ENCODE measurements at places on chromosomes 11 and 22. TPM values are rescaled to one million over a fixed set of nuclear protein-coding genes. Genes with fewer than 3 reads are reported as not detected.

ANKK1 gene
- total RNA-seq, result not detected

FJX1 gene
- 9.4 TPM for total RNA-seq

OR56A1 gene
- total RNA-seq, result not detected

MS4A7 gene
- 51.0 TPM for total RNA-seq

KCNJ1 gene
- 0.81 TPM for total RNA-seq

FDXACB1 gene
- 0.71 TPM for total RNA-seq

VWA5A gene
- total RNA-seq, result 14.3 TPM

CCDC87 gene
- 0.14 TPM for total RNA-seq

OLFML1 gene
- total RNA-seq, result 14.7 TPM

XKR3 gene
- total RNA-seq, result not detected

DNA sequence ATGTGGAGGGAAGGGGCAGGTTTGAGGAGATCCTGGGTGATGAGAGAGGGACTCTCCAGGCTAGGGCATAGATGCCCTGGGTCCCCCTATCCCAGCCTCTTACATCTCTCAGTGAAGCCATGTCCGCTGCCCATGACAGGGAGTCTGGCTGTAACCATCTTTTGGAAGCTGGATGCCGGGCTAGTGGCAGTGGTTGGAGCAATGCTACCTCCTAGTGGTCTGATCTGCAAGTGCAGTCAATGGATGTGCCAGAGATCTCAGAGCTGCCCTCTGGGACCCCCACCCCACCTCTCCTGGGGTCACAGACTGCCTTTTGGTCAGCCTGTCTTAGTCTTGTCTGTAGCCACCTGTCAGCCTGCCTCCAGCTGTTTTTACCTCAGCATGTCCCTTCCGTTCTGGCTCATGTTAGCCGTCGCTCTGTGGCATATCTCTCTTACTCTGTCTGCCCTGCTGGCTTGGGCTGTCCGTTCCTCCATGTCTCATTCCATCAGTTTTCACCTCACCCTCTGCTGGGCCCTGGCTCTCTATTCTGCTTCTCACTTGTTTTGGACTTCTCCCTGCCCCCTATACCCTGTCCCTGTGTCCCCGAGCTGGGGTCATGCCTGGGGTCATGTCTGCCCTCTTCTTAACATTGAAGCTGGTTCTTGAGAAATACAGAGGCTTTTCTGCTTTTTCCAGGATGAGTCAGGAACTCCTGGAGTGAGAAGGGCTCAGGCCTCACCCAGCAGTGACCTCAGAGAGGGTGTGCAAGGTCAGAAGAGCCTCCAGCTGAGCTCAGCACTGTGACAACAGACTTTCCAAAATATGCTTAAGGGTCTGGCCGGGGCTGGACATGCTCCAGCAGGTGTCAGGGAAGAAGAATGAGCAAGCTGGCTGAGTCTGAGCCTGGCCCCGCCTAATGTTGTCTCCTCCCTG lies 52.0 kb upstream of the THY1 start:
- peak; percentile 80 for DNase-seq

DNA sequence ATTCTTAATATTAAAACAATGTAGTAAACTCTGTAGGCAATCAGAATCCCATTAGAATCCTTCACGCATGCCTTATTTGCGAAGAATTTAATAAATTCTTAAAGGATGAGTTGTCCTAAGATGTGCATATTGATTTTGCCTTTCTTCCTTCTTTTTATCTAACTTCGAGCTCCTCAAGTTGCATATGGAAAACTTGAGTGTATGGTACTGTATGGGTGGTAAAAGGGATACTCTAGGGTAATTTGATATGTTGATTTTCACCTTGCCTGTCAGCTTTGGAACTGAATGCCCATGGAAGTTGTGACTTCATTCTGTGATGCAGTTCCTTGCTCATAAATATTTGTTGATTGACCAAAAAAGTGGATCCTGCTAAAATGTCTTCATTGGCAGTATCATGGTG lies 193.8 kb downstream of the DDX10 start:
- no peak for DNase-seq

- DNase-seq, result no peak
Observed at GRCh38 chr22:32319861-32320406, 37.7 kb upstream of the RFPL3 start.

DNA sequence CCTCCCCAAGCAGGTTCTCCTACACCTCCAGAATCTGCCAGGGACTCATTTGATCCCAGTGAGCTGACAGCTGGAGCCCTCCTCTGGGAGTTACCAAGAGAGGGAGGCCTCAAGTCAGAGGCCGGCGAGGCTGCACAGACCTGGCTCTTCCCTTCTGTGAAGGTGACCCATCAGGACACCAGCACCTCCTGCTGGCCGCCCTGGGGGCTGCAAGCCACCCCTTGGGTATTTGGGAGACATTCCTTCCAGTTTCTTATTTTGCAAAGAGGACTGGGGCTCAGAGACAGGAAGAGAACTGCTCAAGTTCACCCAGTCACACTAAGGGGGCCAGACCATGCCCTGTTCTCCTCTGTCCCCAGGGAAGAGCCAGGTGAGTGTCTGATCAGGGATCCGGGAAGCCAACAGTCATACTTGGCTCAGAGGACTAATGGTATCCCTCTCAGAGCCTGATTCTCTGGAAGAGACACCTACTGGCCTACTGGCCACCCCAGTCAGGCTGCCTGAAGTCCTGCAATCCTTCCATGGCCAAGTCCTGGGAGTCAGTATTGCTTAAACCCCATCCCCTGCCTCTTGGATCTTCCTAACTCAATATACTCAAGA lies 40.5 kb upstream of the RIC3 start:
- DNase-seq, result no peak

DNA sequence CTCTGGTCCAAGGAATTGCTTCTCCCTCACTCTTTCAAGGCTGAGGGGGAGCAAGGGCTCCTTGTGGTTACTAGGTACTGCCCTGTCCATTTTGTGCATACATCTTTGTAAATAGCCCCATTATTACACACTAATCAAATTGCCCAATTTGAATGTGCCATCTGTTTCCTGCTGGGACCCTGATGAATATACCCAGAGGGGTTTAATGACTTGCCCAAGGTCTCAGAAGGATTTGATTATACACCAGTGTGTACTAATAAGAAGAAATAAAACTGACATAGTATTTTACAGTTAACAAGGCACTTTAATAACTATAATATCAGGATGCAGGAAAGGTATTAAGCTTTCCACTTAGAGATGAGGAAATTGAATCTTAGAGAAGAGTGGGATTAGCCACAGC lies 64.6 kb upstream of the PTPRJ start:
- DNase-seq, result no peak

- DNase-seq, result no peak
Observed at GRCh38 chr11:88250566-88251242, 75.5 kb upstream of the RAB38 start.

- peak; percentile 71 for DNase-seq
Observed at GRCh38 chr11:65415499-65416340, 6.9 kb upstream of the NEAT1 start.

DNA sequence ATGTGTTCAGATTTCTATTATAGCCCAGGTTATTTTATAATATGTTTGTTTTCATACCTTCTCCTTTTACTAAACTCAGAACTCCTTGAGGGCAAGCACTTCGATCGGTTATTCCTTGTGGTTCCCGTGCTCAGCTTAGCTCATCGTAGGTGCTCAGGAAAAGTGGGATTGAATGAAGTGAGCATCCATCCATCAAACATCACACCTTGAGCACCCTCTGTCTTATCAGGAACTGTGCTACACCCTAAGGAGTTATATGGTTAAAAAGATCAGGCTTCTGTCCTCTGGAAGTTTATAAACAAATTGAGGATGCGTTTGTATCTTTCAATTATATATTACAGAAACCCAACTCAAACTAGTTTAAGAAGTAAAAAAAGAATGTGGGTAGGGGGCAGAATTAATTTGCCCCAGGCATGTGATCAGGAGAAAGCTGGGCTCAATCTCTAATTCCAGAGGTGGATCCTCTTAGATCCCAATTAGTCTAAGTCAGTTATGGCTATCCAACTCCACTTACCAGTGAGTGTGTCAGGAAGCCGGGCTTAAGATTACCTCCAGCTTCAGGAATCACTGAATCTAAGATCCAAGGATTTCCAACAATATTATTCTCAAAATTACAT lies 59.9 kb upstream of the RRAS2 start:
- DNase-seq, result no peak

- DNase-seq, result no peak
Observed at GRCh38 chr11:120342678-120343077, 6.5 kb downstream of the ARHGEF12 start.

DNA sequence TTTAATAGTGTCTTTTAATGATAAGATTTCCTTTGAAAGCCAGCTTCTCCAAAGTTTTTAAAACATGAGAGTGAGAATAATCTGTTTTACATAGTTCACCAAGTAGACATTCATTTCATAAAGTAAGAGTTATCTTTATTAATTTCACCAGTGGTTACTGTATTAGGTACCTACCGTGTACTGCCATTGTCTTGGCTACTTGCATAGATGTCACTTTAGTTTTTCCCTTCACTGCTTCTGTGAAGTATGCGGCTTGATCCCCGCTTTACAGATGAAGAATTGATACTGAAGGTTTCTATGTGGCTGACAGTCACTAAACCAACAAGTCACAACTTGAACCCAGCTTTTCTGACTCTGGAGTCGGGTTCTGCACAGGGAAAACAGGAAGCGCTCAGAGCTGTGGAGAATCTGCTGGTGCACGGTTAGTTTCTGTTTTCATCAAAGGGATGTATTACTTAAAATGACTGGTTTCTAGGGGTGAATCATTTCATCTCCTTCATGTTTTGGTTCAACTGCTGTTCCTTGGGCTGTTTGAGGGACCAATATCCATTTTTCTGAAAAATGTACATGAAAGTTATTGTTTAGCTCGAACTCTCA lies 39.3 kb upstream of the MYO18B start:
- DNase-seq, result no peak

DNA sequence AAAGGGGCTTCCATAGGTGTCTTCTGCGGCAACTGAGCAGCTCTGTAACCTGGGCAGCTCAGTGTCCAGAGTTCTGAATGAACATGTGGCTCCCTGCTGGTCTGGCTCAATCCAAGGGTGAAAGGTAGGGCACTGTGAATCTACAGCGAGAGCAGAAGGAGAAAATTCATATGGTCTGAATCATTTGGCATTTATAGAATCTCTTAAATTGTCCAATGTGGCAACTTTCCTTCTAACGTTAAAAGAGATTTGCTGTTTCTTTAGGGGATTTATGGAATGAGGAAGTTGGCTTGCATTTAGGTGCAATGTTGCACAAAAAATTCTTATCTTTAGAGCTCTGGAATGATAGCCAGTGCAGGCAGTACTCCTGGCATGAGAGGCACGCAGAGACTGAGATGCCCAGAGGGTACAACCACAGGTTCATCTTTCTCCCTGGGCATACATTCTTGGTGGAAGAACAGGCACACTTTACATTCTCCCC lies 17.0 kb downstream of the ATXN10 start:
- DNase-seq, result no peak

DNA sequence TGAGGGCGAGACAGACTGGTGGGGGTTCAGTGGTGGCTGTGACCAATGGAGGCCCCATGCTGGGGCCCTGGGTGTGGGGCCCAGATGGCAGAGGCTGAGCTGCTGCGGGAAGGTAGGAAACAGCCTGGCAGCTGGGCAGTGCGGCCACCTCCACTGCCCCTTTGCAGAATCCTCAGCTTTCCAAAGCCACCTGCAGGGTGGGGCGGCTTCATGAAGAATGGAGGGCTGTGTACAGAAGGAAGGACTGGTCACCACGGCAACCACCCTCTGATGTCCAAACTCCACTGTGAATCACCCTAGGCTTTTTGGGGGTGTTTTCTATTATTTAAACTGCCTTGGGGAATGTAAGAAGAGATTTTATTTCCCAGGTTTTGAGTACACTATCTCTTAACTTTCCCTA lies 166.3 kb upstream of the NAV2 start:
- DNase-seq, result no peak

GRCh38 chr22:45475063-45475747 lies 27.5 kb upstream of the FBLN1 start:
- DNase-seq, result no peak

DNA sequence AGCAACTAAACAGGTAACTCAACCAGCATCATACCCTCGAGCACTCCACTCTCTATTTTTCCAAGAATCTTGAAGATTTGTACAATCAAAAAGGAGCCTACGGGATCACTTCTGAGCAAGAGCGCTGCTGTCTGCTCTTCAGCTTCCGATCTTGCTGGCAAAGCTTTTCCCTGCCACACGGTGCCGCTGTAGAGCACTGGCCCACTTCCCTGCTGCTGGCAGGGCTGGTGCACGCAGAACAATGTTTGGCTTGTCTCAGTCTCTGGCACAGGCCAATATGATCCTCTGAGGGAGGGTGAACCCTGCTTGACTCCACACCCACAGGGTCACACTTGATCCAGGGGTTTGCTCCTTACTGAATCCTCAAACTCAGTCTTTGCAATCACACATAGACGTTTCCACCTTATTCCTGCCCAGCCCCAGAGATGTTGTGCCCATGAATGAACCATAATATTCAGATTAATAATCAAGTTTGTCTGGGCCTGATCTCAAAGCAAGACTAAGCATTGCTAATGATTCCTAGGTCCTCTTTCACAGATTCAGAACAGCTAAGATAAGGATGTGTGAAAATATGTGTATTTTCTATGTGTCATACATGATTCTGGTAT lies 536.6 kb downstream of the SOX6 start:
- peak; percentile 77 for DNase-seq

GRCh38 chr22:39097098-39098020 lies at the start of gene APOBEC3H:
Gene APOBEC3H (plus strand): TSS chr22:39097244. CDS start chr22:39100279, 3,035 bp downstream.
- DNase-seq, result peak; percentile 62

DNA sequence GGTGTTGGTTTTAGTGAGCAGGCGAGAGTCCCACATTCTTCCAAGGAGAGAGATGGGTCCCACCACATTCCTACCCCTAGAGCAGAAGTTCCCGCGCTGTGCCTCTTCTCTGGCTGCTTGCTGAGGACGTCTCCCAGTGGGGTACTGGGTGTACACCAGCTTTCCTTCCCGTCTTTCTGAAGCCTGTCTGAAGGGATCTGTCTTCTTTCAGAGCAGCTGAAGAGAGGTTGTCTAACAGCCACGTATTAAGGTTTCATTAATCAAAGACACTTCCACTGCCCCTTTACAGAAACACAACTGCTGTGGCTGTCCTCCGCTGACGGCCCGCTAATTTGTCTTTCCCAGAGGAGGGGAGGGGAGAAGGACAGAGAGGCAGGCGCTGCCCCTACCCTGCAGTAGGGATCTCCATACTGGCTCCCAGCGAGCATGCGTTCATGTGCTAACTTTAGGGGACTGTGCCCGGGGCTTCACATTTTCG lies 56.0 kb downstream of the ZBTB16 start:
- DNase-seq, result peak; percentile 60

- no peak for DNase-seq
Observed at GRCh38 chr11:44290208-44290607, 19.7 kb downstream of the ALX4 start.

DNA sequence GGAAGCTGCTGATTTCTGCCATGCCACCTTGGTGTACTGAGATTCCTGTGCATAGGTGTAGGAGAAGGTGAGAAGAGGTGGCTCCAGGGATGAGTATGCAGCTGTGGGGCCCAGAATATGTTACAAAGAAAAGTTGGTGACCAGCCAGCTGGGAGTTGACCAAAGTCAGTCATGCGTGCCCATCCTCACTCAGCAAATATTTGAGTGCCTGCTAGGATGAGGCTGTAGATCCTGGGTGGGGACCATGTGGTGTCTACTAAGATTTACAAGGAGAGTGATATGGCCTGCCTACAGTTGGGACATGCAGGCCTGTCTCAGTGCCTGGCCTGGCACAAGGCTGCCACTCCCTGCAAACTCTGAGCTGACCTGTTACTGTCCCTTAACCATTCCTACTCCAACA lies 19.4 kb downstream of the RNF185 start:
- no peak for DNase-seq
